ENCODE measurements at places on chromosomes 12 and 14.

GRCh38 chr14:88479574-88479987, 75.2 kb downstream of the PTPN21 start:
- DNase-seq: no peak

- no peak for DNase-seq
Observed at GRCh38 chr12:61757831-61758505, 502.2 kb upstream of the USP15 start.

GRCh38 chr14:25108291-25108690, 58.3 kb upstream of the STXBP6 start:
- DNase-seq: no peak

DNA sequence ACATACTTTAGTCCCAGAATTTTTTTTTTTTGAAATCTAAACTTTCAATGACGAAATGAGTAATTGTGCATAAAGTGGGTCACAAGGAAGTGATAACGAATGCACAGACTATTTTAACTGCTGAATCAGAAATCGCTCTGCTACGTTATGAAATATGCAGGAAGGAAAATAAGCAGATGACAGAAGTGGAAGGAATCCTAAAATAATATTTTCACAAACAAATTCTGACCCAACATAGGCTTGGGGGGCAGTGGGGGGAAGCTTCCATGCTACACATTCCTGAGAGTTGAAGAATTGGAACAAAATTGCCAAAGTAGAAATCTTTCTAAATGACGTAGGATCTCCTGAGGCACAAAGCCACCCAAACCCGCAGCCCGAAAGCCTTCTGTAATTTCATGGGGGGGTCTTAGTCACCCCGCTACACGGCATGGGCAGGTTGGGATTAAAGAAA, 89.6 kb downstream of the ARF6 start:
- DNase-seq: no peak

DNA sequence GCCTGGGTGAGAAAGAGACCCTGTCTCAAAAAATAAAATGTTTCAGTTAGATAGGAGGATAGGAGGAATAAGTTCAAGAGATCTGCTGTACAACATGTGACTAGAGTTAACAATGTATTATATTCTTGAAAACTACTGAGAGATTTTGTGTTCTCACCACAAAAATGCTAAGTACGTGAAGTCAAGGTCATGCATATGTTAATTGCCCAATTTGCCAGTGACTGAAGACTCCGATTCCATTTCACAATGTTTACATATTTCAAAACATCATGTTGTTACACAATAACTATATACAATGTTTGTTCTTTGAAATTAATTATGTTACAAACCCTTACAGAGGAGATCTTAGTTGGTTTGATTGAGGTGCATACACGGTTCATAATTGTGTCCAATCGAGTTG, 52.1 kb downstream of the SLC15A4 start:
- no peak for DNase-seq

GRCh38 chr14:65193916-65194590, 91.7 kb upstream of the MAX start:
- DNase-seq: no peak

- no peak for DNase-seq
Observed at GRCh38 chr12:49764126-49764525, 22.8 kb downstream of the TMBIM6 start.

DNA sequence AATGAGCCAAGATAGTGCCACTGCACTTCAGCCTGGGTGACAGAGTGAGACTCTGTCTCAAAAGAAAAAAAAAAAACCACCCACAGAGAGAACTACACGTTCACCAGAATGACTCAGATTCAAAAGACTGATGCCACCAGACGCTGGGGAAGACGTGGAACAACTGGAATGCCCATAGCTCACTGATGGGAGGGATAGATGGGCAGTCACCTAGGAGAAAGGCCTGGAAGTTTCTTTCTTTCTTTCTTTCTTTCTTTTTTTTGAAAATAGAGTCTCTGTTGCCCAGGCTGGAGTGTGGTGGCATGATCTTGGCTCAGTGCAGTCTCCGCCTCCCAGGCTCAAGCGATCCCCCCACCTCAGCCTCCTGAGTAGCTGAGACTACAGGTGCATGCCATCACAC, 10.0 kb upstream of the KLC1 start:
- no peak for DNase-seq

DNA sequence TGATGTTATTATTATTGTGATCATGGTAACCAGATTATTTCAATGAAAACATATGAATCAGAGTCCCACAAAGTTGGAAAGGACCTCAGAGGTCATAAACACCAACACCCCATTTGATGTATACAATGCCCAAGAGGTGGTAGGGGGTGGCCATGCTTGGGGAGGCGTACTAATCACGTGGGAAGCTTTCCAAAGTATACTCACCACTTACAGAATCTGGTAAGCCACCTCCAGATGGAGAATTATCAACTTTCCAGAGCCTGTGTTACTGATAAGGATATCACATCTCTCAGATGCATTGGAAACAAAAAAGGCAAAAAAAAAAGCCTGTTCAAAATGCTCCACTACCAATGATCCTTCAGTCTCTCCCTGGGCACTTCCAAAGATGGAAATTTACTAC, 8.4 kb downstream of the DAD1 start:
- no peak for DNase-seq

- peak; percentile 79 for DNase-seq
Observed at GRCh38 chr12:6867413-6868210, at the start of gene TPI1. Gene TPI1 (plus strand): TSS chr12:6867531. CDS start chr12:6867567, 36 bp downstream.

GRCh38 chr12:102961466-102961855, 4.0 kb downstream of the ASCL1 start:
- no peak for DNase-seq

GRCh38 chr14:62759796-62760195, 285.5 kb downstream of the KCNH5 start:
- no peak for DNase-seq

- DNase-seq: no peak
Observed at GRCh38 chr12:64273527-64274403, 51.7 kb upstream of the KICS2 start.

GRCh38 chr12:101670007-101670671, 27.3 kb upstream of the CHPT1 start:
- DNase-seq: peak; percentile 16

- DNase-seq: no peak
Observed at GRCh38 chr14:92425101-92425500, 88.5 kb upstream of the RIN3 start.
